Mammary microvascular endothelial cell (primary cell): ENCODE measurements at places on chromosomes 2 and 18. TPM values are rescaled to one million over a fixed set of nuclear protein-coding genes. Genes with fewer than 3 reads are reported as not detected.

Gene ALPI
- total RNA-seq: not detected in 2 replicates

Gene AFF3
- total RNA-seq: 0.49 and 0.80 TPM in 2 replicates

Gene TXNDC2
- not detected in 2 replicates for total RNA-seq

Gene BOLL
- total RNA-seq: not detected in 2 replicates

Gene ACADL
- not detected in 2 replicates for total RNA-seq

Gene GPR45
- total RNA-seq: not detected in 2 replicates

Gene SLC4A3
- total RNA-seq: not detected in 2 replicates

Gene DUSP2
- total RNA-seq: 0.07 and 0.74 TPM in 2 replicates

Gene CIB4
- not detected in 2 replicates for total RNA-seq
